Pulmonary artery endothelial cell (primary cell): ENCODE measurements at places on chromosomes 7 and 10. TPM values are rescaled to one million over a fixed set of nuclear protein-coding genes. Genes with fewer than 3 reads are reported as not detected.

DNA sequence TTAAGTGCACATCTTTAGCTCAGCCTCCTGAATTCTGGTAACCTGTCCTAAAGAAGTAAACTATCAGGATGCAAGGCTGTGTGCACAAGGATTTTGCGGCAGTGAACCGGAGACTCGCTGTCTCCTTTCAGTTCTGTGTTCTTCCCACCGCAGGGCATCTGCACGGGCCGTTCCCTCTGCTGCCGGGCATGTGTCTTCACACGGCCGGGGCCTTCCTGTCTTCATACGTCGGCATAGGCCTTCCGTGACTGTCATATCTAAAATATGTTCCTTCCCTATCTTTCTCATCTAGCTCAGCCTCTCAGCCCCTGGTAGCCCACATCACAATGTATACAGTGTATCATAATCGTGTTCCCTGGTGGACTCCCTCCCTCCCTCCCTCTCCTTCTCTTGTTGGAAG lies 16.4 kb downstream of the PALD1 start:
- no peak for DNase-seq

- no peak for DNase-seq
These were observed 92.4 kb downstream of the WDR11 start for GRCh38 chr10:120943542-120943941.

DNA sequence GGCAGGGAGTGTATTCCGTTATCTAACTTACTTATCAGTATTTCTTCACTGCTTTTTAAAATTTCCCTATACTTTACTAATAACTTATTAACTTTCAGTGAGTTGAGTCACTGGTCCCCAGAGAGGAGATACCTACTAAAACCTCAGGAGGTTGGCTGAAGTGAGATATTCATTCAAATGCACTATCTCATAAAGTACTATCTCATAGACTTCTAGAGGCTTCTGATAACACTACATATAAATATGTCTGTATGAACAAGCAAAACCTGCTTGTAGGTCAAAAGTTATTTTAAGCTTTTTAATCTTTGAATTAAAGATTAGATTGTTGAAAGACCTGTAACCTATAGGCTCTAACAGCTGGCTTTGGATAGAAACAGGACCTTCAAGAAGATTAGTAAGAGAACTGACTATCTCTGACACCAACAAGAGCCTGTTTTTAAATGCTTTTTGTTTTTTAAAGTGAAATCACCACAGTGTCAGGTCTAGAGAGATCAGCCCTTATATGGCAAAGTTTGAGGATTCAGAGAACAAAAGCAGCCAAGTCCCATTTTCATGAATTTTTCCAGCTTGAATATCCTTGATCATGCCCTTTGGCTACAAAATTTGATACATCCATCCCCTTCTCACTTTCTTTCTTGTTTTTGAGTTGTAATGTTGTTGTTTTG lies 242.2 kb downstream of the ARL4A start:
- no peak for DNase-seq

GRCh38 chr7:7686811-7687508 lies 31.4 kb downstream of the RPA3 start:
- no peak for DNase-seq

Gene NACAD
- total RNA-seq = 0.59 and 0.85 TPM in 2 replicates

Gene SLC29A4
- 1.7 and 2.7 TPM in 2 replicates for total RNA-seq

Gene CHST15
- total RNA-seq = 29.0 and 36.3 TPM in 2 replicates
